ENCODE measurements at places on chromosomes 1 and 21. TPM values are rescaled to one million over a fixed set of nuclear protein-coding genes. Genes with fewer than 3 reads are reported as not detected.

The UQCRHL gene
- 1.2 TPM for polyA plus RNA-seq

The ALX3 gene
- 0.07 TPM for polyA plus RNA-seq

The INSRR gene
- 0.07 TPM for polyA plus RNA-seq

The CR1 gene
- polyA plus RNA-seq: 5.0 TPM

The TRPM2 gene
- 0.72 TPM for polyA plus RNA-seq

The KLHDC8A gene
- 0.34 TPM for polyA plus RNA-seq

The THEMIS2 gene
- polyA plus RNA-seq: 4.8 TPM

The AP4B1 gene
- 7.2 TPM for polyA plus RNA-seq

The S100A8 gene
- polyA plus RNA-seq: 51.8 TPM

The CELA3B gene
- polyA plus RNA-seq: 1.2 TPM

The FYB2 gene
- polyA plus RNA-seq: not detected

The CLIC6 gene
- polyA plus RNA-seq: 1.8 TPM

The PDZK1 gene
- polyA plus RNA-seq: not detected

Measured in adipose tissue (tissue), 3 donors.